ENCODE measurements at places on chromosomes 3 and 15.

DNA sequence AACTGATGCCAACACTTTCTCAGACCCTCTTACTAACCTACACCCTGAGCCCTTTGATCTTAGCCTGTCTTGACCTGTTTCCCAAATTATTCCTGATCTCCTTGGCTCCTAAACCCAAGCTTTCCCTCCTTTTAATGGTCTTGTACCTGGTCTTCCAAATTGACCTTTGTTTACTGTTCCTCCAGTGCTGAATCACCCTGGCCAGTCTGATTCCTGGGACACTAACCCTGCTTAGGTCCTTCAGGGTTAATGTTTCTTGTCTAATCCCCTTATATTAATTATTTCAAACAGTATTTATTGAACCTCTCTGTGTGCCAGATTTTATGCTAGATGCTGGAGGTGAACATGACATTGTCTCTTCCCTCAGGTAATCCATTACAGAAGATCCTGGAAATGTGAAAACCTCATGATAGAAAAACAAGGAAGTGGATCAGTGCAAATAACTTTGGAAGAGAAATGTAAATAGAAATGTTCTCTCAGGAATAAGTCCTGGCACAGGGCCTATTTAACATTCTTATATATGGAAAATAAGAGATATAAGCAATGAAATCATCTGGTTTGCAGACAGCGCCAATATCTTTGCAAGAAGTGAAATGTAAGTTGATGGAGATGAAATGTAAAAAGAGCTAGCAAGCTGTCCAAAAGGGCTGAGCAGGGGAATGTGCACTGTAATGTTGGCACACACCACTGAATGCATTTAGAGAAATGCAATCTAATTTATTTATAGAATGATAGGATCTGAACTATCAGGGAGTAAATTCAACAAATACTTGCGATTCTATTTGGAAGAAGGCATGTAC, 20.7 kb downstream of the HGD start:
- DNase-seq = no peak

GRCh38 chr3:62039586-62039985, 333.8 kb downstream of the FEZF2 start:
- no peak for DNase-seq

DNA sequence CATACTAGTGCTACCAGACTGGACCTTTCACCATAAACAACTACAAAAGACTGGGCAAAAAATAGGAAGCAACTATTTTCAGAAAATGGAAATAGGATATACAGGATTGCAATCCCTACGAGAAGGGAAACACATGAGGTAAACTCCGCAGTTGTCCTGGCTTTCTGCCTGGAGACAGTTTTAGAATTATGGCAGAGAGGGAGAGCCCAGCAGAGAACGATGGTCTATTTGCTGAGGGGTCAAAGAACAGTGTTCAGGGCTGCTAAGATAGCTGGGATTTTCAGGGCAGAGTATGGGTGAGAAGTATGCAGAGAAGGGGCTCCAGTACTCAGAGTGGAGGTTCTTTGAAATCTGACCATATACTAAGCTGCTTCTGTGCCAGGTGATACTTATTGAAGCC, 163.4 kb downstream of the CHDH start:
- no peak for DNase-seq

GRCh38 chr3:137163241-137163871, 205.6 kb downstream of the IL20RB start:
- no peak for DNase-seq

DNA sequence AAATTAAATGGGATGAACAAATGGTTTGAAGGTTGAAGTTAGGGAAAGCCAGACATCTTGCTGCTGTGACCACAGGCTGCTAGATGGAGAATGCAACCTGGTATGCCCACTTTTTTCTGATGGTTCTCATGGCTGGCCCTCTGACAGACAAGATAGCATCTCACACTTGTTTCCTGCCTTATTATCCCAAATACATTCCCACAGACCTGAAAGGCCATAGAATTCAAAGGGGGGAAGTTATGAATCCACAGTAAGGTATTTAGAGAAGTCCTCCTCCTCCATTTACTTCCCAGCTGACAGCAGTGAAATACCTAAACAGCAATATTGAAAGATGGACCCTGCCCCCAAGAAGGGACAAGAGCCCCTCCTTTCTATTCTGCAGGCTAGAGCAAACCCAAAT, 32.4 kb downstream of the LEO1 start:
- no peak for DNase-seq

GRCh38 chr15:72540606-72541237, 66.6 kb downstream of the ARIH1 start:
- DNase-seq = no peak

- no peak for DNase-seq
These were observed 35.0 kb downstream of the BTLA start for GRCh38 chr3:112464264-112464663.

- DNase-seq = no peak
These were observed 89.5 kb downstream of the DHX30 start for GRCh38 chr3:47892286-47893040.

DNA sequence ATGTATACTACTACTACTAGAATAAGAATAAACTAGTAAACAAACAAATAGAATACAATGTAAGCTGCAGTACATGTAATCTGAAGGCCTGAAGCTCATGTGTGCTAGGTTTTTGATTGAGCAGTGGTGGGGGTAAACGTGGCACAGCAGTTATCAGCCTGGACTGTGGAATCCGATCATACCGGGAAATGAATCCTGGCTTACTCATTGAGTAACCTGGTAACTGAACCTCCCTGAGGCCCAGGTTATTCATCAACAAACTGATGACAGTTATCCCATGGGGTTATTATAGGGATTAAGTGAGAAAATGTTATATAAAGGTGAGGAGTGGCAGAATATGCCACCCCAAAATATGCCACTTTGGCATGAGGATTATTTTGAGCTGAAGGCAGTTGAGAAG, 339.1 kb downstream of the FHIT start:
- DNase-seq = no peak

DNA sequence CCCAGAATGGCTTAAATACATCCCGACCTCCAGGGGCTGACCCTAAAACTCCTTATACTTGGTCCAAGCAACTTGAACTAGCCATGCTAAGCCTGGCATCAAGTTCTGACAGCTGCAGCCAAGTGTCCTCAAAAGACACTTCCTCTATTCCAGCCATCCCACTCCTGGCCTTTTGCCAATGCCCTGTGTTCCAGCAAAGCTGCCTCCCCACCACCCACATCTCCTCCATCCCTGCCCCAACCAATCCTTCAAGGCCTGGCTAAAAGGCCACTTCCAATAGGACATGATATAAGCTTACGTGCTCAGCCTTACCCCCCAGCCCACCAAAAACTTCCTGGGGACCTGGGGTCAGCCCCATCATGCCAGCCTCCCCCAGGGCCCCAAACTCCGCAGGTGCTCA, 40.9 kb downstream of the SEMA3G start:
- DNase-seq = no peak

- DNase-seq = peak; percentile 9
These were observed 501 bp downstream of the DMXL2 start for GRCh38 chr15:51621936-51622603.

DNA sequence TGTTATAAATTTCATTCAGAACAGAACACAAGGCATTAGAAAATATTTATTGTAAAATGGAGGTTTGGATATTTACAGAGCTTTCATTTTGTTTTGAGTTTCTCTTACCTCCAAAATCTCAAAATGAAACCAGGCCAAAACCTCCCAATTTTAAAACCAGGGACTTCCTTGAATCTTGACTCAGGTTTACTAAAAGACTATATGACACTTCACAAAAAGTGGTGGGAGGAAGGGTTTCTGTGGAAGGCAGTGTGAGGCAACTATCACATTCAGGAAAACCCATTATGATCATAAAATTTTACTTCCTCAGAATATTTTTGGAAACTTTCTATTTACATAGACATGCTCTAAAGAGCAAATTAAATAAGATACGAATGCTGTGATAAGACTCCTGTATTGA, 205.8 kb upstream of the EOMES start:
- DNase-seq = no peak

GRCh38 chr3:160003520-160004128, 15.0 kb downstream of the IL12A start:
- peak; percentile 17 for DNase-seq

- no peak for DNase-seq
These were observed 753.4 kb upstream of the CFAP20DC start for GRCh38 chr3:59803268-59803667.

GRCh38 chr3:182668541-182668940, 124.8 kb upstream of the ATP11B start:
- no peak for DNase-seq

GRCh38 chr3:73007992-73008712, 11.5 kb downstream of the PPP4R2 start:
- no peak for DNase-seq

DNA sequence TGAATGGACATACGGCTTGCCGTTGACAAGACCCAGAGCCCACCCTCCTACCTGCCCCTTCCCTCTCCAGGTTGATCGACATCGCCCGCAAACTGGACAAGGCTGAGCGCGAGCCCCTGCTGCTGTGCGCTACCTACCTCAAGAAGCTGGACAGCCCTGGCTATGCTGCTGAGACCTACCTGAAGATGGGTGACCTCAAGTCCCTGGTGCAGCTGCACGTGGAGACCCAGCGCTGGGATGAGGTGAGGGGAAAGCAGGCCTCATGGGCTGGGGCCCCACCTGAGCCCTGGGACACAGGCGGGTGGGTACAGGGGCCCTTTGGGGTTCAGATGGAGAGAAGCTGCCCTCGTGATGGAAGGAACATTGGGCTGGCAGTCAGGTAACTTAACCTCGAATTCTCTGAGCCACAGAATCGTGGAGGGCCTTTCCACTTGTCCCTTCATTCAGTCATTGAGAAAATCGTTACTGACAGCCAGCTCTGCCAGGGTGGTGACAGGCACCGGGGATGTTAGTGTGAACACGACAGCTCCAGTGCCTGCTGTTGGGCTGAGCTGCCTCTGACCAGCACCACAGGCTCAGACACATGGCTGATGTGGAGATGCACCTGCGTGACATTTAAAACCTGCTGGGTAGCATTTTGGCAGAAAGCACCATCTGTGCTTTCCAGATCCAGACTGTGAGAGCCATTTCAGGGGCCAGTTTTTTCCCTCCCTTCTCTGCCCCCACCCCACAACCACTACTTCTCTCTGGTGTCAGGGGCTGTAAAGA, 25.6 kb upstream of the RHO start:
- DNase-seq = no peak

GRCh38 chr3:2802429-2802828, 307.7 kb downstream of the IL5RA start:
- no peak for DNase-seq
